ENCODE measurements at places on chromosomes 12 and 14.
A peak's percentile ranks its signal among the peaks of the same experiment; 100 is the strongest.

DNA sequence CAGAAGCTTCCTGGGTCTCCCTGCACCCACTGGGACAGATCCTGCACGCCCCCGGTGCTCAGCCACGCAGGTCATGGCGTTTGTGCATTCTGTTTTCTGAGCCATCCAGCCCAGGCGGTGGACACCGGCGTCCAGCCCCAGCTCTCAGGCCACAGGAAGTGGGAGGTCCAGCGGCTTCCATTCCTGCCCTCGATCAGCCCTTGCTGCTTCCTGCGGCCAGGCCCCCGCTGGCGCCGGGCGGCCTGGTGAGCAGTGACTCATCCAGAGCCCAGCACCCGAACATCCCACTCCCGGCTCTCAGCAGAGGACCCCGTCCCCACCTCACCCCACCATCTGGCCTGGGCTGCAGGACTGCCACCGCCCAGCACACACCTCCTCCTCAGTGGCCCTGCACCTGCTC lies 18.0 kb upstream of the NUDT14 start:
- DNase-seq = no peak

DNA sequence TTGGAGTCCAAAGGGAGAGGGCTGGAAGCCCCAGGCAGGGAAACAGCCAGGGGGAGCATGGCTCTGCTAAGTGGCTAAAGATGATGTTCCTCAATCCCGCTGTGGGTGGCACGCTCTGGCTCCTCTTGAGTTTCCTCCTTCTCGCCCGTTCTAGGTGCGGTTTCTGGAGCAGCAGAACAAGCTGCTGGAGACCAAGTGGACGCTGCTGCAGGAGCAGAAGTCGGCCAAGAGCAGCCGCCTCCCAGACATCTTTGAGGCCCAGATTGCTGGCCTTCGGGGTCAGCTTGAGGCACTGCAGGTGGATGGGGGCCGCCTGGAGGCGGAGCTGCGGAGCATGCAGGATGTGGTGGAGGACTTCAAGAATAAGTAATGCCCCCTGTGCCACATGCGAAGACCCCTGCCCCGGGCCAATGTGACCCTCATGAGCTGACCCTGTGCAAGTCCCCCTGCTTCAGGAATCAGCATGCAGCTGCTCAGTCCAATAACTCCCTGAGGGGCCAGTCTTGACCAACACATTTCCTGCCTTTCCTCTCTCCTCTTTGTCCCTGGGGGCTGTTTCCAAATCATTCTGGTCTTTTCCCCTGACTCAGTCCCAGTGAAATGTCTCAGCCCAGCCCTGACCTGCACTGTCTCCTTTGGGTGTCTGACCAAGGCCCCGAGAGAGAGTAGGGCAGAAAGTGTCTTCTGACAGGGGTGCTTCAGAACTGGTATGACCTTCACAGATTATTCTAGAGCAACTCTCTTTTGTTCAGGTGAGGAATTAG lies 2.1 kb downstream of the KRT7 start:
- no peak for DNase-seq

DNA sequence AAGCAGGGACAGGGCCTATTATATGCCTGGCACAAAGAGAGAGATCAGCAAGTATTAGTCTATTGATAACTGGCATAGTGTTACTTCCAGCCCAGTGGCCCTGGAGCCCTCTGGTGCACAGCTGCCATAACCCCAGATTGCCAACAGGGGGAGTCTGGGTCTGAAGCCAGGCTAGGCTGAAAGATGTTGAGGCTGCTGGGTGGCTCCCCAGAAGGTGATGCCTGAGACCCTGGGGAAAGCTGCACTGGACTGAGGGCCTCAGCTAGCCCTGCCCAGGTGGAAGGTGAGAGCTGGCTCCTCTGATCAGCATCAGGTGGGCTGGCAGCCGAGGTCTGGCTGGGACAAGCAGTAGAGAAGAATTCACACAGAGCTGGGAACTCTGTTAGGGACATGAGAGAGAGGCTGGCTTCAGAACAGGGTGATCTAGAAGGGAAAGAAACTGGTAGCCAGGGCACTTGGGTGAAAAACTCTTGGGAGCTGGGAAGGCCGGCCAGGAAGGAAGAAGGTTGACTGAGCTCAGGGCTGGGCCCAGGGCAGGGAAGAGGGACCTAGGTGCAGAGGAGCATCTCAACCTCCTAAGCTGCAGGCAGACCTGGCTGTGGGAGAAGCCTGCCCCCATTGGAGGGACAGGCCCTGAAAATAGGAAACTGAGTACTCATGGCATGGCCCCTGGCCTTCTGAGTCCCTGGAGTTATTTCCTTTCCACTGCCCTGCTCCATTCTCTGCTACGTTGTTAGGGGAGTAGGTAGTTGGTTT lies 3.9 kb downstream of the GZMH start:
- DNase-seq = peak; percentile 37

GRCh38 chr12:108967869-108968540 lies 52.9 kb downstream of the SVOP start:
- DNase-seq = no peak

DNA sequence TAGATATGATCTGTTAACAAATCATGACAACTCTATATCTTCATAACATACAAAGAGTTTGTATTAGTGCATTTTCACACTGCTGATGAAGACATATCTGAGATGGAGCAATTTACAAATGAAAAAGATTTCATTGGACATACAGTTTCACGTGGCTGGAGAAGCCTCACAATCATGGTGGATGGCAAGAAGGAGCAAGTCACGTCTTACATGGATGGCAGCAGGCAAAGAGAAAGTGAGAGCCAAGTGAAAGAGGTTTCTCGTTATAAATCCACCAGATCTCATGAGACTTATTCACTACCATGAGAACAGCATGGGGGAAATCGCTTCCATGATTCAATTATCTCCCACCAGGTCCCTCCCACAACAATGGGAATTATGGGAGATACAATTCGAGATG lies 157.6 kb downstream of the DUSP6 start:
- DNase-seq = no peak

- no peak for DNase-seq
Measured at GRCh38 chr14:70448633-70449340, 3.2 kb upstream of the ADAM21 start.

- DNase-seq = no peak
Measured at GRCh38 chr14:93207468-93208308, 632 bp downstream of the UBR7 start.

DNA sequence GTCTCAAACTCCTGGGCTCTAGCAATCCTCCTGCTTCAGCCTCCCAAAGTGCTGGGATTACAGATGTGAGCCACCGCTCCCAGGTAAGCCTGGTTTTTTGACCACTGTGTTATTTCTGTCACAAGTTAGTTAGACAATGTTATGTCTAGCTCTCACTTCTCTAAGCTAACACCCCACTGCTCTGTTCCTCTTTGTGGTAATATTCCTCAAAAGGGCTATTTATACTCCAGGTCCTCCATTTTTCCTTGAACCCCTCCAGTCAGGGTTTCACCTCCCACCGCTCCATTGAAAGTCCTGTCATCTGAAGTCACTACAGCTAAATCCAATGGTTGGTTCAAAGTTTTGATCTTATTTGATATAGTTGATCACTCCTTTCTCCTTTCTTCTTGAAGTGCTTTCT lies 5.1 kb downstream of the IRAK3 start:
- DNase-seq = no peak

GRCh38 chr14:70585231-70585630 lies 15.2 kb downstream of the MED6 start:
- DNase-seq = no peak

GRCh38 chr12:55755246-55755645 lies 12.3 kb downstream of the GDF11 start:
- DNase-seq = no peak

DNA sequence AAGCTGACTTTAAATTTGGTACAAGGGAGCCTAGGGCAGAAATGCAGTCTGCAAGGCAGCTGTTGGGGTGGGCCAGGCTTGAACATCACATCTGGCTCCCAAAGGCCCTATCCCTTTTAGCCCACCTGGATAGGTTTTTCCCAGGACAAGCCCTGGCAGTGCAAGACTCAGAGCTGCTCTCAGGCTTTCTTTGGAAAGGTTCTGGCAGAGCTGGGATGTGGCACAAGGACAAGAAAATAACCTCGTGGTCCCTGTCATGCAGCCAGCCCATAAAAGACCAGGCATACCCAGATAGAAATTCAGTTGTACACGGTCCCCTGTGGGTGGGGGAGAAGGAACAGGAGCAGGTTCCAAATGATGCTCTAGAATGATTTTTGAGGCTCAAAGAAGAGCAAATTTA lies 206.9 kb downstream of the TTC7B start:
- no peak for DNase-seq
